Skeletal muscle tissue (tissue), 5 donors: ENCODE measurements at places on chromosomes 6 and 20. TPM values are rescaled to one million over a fixed set of nuclear protein-coding genes. Genes with fewer than 3 reads are reported as not detected.

ESR1 gene
- total RNA-seq, result 1.0 TPM

LY6G6F gene
- total RNA-seq, result not detected

RIPOR3 gene
- total RNA-seq, result 2.6 TPM

MYB gene
- total RNA-seq, result 0.52 TPM

ZSCAN12 gene
- 5.7 TPM for total RNA-seq

BPIFB4 gene
- total RNA-seq, result not detected

PDE7B gene
- total RNA-seq, result 13.6 TPM

BTN1A1 gene
- total RNA-seq, result not detected

CRIP3 gene
- 2.1 TPM for total RNA-seq

LY6G5B gene
- total RNA-seq, result 2.6 TPM

GSTA2 gene
- total RNA-seq, result under 0.01 TPM

CCR6 gene
- total RNA-seq, result 0.52 TPM

DDRGK1 gene
- total RNA-seq, result 20.4 TPM

MATN4 gene
- 0.52 TPM for total RNA-seq

ECT2L gene
- under 0.01 TPM for total RNA-seq

MTFR2 gene
- total RNA-seq, result 0.52 TPM

TRIM40 gene
- not detected for total RNA-seq

MCCD1 gene
- not detected for total RNA-seq

CMTR1 gene
- total RNA-seq, result 29.2 TPM

TTBK1 gene
- not detected for total RNA-seq

EPB41L1 gene
- total RNA-seq, result 10.4 TPM

HSPA12B gene
- total RNA-seq, result 14.6 TPM

CDYL gene
- 33.9 TPM for total RNA-seq

SEL1L2 gene
- total RNA-seq, result not detected

ARMC2 gene
- total RNA-seq, result 4.7 TPM

SNAP91 gene
- 2.1 TPM for total RNA-seq

SOD2 gene
- total RNA-seq, result 28.7 TPM

SIRPD gene
- not detected for total RNA-seq

MKKS gene
- total RNA-seq, result 4.2 TPM

PSORS1C2 gene
- total RNA-seq, result not detected

HTR1E gene
- total RNA-seq, result not detected

MYBL2 gene
- total RNA-seq, result 3.1 TPM

PTCRA gene
- total RNA-seq, result 1.0 TPM

ASIP gene
- 1.0 TPM for total RNA-seq

RAET1G gene
- not detected for total RNA-seq

RSPO3 gene
- total RNA-seq, result 6.3 TPM

LPA gene
- total RNA-seq, result not detected

SIRPB2 gene
- total RNA-seq, result 1.6 TPM

LAMA4 gene
- total RNA-seq, result 248 TPM

MEI4 gene
- total RNA-seq, result not detected

EDN3 gene
- total RNA-seq, result 8.4 TPM

C20orf141 gene
- not detected for total RNA-seq

C6orf141 gene
- total RNA-seq, result 2.1 TPM

PI16 gene
- total RNA-seq, result 19.8 TPM

MAP1LC3A gene
- total RNA-seq, result 11.0 TPM

TNFRSF6B gene
- total RNA-seq, result not detected

TRIM31 gene
- not detected for total RNA-seq

DOK5 gene
- 31.3 TPM for total RNA-seq

CNR1 gene
- total RNA-seq, result 0.52 TPM

TRERF1 gene
- total RNA-seq, result 3.7 TPM

DEFB129 gene
- total RNA-seq, result not detected

FNDC11 gene
- total RNA-seq, result 0.52 TPM

ENPP3 gene
- 1.0 TPM for total RNA-seq

SMLR1 gene
- not detected for total RNA-seq

GNAS-AS1 gene
- total RNA-seq, result 1.0 TPM

LAMP5 gene
- total RNA-seq, result 1.6 TPM
